Hematopoietic multipotent progenitor cell treated with erythropoietin and hydrocortisone succinate and interleukin-3 and kit ligand, for 15 days (in vitro differentiated cells): ENCODE measurements at places on chromosomes 6 and 20.

DNA sequence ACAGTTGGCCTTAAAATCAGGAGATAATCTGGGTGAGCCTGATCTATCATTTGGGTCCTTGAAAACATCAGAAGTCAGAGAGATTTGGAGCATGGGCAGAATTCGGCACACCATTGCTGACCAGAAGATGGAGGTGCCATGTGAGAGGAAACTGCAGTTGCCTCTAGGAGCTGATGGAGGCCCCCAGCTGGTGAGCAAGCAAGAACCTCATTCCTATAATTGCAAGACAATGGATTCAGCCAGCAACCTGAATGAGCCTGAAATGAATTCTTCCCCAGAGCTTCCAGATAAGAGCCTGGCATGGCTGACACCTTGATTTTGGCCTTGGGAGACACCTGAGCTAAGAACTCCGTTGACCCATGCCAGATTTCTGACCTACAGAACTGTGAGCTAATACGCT is 76.3 kb upstream of the FYN start:
- DNase-seq: no peak

DNA sequence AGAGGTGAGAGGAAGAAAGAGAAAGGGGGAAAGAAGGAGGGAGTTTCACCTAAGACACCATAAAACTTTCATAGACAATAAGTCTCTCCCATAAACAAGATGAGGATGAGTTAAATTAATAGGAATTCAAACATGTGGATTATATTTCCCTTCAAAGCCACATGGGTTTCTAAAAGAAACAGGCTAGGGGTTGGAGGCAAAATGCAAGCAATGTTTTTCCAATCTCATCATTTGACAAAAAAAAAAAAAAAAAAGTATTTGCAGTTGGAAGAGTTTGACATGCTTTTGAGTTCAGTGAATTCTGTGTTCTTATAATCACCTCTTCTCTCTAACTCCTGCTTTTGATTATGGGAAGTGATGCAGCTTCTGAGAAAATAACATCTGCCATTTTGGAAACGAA is 286.5 kb upstream of the PRND start:
- DNase-seq: no peak

DNA sequence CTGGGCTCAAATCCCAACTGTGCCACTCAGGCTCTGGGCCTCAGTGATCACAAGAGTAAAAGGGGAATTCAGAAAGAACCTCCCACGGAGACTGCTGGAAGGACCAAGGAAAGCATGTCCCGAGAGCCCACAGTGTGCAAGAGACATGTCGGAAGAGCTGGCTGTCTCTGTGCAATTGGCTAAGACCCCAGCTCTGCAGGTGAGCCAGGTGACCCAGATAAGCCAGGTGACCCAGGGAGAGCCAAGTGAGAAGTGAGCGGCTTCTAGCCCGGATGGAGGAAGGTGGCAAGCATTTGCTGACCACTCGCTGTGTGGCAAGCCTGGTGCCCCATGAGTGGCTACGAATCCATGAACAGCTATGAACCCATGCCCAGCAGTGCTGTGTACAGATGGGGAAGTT is 59.1 kb downstream of the RIPOR3 start:
- no peak for DNase-seq

DNA sequence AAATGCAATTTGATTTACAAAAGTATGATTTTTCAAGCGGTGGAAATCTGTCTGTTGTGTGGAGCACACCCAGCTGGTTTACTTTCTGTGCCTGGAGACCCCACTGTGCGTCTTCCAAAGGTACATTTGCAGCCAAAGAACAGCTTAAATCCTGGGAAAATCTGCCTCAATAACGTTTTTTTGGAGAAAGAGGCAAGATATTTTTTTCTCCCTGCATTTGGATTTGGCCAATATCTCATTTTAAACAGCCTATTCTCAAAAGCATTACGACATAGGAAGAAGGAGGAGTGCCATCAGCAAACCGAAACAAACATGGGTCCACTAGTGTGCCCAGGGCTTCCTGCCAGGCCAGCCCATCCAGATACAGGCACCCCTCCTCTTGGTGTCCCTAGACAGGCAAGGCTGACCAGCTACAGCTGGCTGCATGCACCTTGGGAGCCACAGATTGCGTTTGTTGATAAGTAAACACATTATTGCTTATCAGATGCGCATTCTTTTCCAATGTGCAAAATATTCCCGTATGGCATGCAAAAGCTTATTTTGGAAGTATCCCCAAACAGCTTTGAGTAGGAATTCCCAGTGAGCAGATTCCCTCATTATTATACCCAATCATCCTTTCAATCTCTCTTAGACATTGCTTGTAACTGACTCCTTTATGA is 184.5 kb upstream of the MARCKS start:
- no peak for DNase-seq

DNA sequence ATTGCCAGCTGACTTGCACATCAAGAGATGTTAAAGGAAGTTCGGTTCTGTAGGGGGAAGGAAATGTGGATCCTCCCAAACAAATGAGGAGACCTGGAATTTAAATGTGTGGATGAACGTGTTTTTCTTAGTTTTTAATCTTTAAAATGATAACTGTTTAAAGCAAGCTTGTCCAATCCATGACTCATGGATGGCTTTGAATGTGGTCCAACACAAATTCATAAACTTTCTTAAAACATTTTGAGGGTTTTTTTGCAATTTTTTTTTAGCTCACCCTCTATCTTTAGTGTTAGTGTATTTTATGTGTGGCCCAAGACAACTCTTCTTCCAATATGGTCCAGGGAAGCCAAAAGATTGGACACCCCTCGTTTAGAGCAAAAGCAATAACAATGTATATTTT is 12.6 kb downstream of the TUBB2B start:
- DNase-seq: no peak

- DNase-seq: no peak
These were observed 20.5 kb downstream of the PERP start for GRCh38 chr6:138086573-138087196.

DNA sequence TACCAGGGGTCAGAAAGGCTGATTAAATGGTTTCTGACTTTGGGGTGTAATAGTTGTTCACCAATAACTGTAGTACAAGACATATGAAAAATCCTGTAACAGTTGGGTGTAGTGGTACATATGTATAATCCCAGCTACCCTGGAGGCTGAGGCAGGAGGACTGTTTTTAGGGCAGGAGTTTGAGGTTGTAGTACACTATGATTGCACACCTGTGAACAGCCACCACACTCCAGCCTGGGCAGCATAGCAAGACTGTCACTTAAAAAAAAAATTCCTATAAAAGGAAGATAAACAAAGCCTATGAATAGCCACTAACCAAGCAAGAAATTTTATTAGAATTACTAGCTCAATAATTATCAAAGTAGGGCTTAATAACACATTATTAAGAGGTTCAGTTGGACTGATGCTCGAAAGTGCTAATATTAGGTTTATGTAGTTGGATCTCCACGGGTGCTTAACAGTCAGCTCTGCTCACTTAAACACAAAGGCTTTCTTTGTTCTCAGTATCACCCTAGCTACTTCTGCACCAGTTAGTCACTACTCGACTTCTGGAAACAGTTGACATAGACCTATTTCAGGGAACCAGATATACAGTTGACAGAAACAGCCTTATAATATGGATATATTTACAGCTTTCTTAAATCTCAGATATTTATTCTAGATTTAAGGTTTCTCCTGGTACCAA is 113.0 kb downstream of the MTFR2 start:
- DNase-seq: no peak

DNA sequence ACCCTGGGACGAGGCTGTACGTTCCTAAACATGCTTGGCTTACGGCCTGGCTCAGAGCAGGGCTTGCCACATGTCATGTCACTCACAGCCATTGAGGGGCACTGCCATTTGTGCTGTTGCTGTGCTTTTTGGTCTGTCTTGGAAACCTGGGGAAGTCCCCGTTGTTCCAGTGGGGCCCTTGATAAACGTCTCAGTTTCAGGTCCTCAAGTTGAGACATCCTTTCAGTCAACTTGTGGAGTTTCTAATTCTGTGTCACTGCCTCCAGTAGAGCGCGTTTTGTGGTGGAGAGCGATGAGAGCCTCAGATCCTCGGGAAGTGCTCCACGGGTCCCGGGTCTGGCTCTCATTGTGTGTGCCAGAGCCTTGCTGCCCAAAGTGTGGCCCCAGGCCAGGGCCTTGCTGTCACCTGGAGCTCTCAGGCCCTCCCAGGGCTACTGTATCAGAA is 43.0 kb upstream of the CCR6 start:
- no peak for DNase-seq

- DNase-seq: no peak
These were observed 1.4 kb downstream of the SAMD5 start for GRCh38 chr6:147509891-147510290.

DNA sequence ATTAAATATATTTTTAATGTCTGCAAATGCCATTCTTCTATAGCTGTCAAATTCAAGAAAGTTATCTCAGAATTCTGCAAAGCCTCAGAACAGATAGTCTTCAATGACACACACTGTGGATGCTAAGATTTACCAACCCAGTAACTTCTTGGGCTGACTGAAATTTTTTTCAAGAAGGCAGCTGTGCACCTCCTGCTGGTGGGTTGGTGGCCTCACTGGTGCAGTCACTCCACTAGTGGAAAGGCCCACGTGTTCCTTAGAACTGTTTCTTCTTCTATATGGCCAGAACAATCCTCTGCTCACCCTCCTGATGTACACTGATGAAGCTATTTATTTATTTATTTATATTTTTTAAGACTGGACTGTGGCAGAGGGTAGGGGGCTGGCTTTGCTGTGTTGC is 28.1 kb upstream of the MTCL3 start:
- no peak for DNase-seq

GRCh38 chr6:74287932-74288331 is 591.9 kb downstream of the CD109 start:
- DNase-seq: no peak

DNA sequence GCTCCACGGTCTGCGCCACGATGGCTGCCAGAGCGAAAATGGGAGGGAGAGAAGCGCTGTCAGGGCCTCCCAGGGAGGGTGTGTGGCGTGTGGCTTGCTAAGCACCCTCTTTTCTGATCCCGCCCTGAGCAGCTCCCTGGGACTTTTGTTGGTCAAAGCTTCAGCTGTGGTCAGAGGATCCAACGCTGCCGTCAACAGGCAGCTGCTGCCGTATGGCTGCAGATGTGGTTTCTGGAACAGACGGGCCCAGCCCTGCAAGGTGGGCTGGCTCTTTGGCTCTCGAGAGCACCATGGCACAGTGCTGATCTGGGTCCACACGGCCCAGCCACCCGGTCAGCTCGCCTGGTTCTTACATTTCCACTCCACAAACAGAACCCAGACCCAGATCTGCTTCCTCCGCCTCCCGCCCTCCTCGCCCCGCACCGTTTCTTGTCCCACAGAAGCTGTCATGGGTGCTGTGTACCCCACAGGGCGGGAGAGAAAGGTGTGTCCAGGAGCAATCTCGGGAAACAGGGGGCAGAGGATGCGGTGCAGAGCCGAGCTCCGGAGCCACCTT is 86.0 kb upstream of the BHLHE23 start:
- no peak for DNase-seq

GRCh38 chr6:22113026-22113766 is 183.6 kb downstream of the PRL start:
- DNase-seq: no peak

GRCh38 chr6:158066136-158066781 is 84.6 kb downstream of the SYNJ2 start:
- no peak for DNase-seq

- no peak for DNase-seq
These were observed 75.8 kb upstream of the AFDN start for GRCh38 chr6:167750956-167751358.

DNA sequence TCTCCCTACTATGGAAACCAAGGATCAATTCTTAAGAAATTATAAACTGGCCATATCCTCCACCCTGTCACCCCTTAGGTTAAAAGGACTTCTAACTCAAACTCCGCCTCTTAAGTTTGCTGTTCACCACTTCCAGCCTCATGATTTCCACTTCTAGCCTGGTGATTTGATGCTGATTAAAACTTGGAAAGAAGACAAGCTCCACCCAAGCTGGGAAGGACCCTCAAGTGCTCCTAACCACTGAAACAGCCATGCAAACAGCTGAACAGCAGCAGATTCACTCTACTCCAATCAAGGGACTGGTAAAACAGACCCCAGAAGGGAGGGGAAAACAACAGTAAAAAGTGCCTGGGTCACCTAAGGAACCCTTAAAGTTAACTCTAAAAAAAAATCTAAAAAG is 10.3 kb downstream of the LCA5 start:
- no peak for DNase-seq

DNA sequence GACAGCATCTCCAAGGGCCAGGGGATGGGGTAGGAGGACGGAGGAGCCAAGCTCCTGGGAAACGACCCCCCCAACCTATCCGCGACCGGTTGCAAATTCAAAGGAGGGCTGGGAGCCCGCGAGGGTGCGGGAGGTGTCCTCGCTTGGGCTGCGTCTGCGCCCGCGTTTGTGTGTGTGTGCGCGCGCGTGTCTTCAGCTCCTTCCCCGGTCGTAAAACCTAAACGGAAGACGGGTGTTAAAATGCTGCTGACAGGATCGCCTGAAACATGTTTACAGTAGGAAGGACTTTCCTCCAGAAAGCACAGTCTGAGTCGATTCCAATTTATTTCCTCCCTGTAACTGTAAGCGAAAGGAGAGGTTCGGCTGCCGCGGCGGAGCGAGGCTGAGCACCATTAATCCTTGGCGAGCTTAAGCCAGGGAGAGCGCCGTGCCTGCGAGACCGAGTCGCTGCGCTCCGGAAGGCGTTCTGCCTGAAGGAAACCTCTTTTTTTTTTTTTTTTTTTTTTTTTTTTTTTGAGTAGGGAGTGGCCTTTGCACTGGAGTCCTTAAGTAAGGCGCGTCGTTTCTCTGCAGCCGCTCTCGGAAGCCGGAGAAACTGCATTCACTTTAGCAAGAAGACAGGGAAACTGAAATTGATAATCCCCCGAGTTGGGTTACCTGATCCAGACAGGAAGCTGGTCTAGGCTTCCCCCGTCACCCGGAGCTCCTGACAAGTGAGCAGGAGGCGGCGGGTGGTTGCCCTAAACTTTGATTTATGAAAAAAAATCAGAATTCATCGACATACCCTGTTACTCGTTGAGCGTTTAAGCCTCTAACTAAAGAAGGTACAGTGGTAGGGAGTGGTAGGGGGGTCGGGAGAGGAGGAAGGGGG is 4.8 kb upstream of the SOX4 start:
- peak; percentile 11 for DNase-seq

DNA sequence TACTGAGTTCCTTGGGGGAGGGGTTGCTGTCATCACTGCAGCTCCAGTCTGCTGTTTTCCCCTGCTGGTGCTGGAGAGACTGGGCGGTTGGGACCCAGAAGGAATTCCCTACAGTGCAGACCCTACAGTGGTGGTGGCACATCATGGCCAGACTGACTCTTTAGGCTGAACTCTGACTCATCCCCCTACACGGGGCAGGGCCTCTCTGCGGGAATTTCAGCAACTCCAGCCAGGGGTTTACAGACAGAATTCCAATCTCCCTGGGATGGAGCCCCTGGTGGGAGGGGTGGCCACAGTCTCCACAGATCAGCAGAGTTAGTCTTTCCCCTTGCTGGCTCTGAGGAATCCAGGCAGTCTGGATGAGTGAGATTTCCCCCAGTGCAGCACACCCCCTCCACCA is 46.9 kb upstream of the MAPK13 start:
- DNase-seq: no peak

- DNase-seq: no peak
These were observed 43.1 kb upstream of the HECA start for GRCh38 chr6:139091826-139092225.

- no peak for DNase-seq
These were observed 5.7 kb downstream of the COMMD7 start for GRCh38 chr20:32737371-32738223.
